ENCODE measurements at places on chromosomes 6 and 20. TPM values are rescaled to one million over a fixed set of nuclear protein-coding genes. Genes with fewer than 3 reads are reported as not detected.

DNA sequence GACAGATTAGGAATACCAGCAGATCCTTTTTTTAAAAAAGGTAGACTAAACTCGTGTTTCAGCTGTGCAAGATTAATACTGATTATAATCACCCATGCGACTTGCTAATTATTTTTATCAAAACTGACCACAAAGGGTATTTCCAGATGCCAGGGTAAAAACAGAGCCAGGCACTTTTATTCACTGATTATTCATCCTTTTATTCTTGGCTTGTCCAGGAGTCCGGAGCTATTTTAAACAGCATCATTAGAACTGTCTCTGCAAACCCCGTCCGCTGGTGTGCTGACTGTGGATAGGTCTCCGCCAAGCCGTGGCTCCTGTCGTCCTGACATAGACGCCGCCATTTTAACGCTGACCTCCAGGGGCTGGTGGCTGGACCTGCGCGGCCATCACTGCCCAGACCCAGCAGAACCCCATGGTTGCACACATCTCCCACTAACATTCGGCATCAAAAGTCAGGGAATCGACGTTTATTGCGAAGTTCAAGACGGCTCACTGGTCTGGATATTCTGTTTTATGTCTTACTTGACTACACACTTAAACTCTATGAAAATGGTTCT, 364.8 kb downstream of the THBS2 start:
- DNase-seq = no peak

DNA sequence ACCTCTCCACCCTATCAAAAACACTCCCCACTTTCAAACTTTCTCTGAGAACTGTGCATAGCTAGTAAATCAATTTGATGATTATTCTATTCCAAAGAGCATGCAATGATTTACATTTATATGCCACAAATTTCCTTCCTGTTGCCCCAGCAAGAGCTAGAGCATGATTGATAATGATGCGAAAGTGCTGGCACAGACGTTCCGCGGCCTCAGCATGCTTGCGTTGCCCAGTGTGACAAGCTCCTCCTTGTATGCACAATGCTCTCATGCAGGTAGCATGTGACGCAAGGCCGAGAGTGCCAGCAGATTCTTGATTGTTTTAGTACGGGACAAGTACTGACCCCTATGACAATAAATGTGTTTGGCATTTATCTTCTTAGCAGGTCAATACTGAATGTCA, 696.3 kb upstream of the SLC35B3 start:
- DNase-seq = no peak

The TRAPPC3L gene
- total RNA-seq = not detected

- DNase-seq = no peak
Measured at GRCh38 chr6:14277405-14277930, 159.9 kb downstream of the CD83 start.

The WFDC2 gene
- not detected for total RNA-seq

- no peak for DNase-seq
Measured at GRCh38 chr6:63307581-63308246, 12.1 kb downstream of the LGSN start.

- DNase-seq = no peak
Measured at GRCh38 chr6:74091136-74091793, 395.3 kb downstream of the CD109 start.

DNA sequence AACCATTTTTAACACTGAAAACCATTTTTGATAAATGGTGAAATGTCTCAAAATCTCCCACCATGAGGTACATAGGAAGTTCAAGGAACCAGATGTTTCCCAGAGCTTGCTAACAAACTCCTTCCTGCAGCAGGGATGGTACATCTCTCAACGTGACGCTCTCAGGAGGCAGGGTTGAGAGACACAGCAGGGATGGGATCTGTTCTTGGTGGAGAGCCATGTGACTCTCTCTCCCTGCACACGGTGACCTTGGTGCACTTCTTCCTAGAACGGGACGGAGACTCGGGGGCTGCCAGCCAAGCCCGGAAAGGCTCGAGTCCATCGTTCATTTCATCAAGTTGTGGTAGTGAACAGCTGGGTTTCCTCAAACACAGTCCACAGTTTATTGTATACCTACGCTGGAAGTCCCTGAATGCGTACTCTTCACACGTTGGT, 94.2 kb downstream of the FAM50B start:
- DNase-seq = no peak

DNA sequence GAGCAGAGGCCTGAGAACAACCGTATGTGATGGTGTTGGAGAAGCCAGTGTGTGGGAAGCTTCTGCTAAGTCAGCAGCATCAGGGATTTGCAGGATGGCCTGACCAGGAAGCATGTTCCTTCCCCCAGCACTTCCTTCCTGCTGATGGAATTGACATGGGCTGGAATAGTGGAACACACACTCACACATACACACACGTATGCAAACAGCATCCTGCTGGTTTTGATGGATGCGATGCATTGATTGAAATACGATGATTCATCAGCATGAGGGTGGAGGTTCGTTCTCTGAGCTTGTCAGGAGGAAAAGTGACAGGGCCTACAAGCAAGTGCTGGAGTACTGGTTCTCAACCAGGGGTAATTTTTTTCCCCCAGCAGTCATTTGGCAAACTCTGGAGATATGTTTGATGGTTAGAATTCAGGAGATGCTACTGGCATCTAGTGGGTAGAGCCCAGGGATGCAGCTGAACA, 229.1 kb downstream of the NFATC2 start:
- DNase-seq = no peak

DNA sequence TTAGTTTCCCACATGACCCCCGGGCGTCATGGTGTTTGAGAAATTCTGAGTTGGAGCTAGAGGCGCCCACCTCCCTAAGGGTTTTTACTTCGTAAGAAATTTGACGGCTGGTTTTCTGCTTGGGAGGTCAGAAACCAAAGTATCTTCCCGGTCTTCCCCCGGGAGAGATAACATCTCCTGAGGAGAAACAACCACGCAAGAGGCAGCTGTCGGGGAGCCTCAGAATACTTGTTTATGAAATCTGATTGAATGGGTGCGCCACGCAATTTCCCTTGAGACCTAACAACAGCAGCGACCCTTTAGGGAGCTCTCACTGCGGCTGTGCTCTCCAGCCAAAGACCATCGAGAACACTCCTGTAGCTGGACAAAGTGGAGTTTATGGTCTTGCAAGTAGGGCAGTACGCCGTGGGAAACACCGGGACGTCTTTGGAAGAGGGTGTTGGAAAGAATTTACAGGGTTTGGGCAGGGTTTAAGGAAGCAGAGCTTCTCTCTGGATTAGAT, 608 bp upstream of the EIF2S2 start:
- DNase-seq = peak; percentile 10

- DNase-seq = peak; percentile 75
Measured at GRCh38 chr6:100078509-100078908, 84.5 kb upstream of the MCHR2 start.

GRCh38 chr6:109309917-109310316, 72.3 kb downstream of the CD164 start:
- no peak for DNase-seq

DNA sequence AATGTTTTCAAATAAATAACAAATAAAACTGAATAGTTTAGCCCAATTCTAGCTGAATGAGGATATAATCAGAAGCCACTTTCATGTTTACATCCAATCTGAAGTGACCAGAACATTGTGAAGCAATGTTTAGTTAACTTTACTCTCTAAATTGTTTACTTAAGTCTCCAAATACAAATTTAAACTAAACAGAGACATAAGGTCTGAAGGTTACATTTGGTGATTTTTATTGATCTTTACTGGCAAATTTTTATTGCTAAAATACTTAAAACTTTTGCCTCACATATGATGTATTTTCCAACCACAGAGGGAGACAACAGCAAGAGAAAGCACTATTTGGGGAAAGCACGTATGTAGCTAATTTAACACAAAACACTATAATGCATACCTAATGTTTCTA, 106.8 kb upstream of the THEMIS start:
- no peak for DNase-seq

DNA sequence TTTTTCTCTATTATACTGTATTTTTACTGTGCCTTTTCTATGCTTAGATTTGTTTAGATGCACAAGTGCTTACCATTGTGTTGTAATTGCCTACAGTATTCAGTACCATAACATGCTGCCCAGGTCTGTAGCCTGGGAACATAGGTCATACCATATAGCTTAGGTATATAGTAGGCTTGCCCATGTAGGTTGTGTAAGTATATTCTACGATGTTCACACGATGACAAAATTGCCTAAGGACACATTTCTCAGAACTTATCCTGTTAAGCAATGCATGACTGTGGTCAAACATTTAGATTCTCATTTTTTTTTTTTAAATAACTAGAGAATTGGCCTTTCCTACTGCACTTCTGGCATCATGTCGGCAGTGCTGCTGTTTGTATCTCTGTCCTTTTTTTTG, 253.7 kb upstream of the SUPT3H start:
- no peak for DNase-seq

DNA sequence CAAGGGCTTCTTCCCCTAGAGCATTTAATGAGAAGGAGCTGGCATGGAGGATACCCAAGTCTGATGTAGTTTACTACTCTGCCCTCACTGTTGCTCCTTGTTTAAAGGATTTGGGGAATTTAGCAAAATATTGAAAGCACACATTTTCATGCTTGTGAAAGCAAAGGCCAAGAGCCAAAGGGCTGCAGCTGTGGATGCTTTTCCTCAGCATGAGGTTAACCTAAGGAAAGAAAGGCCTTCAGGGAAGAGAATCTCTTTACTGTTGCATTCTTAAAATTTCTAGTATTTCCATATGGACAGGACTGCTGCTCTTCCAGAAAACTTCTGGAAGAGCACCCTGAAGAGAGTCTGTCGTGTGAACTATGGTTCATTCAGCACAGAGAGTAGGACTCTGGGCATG, 45.9 kb upstream of the SASH1 start:
- no peak for DNase-seq

The FKBP1C gene
- total RNA-seq = not detected

The OR2J3 gene
- not detected for total RNA-seq

DNA sequence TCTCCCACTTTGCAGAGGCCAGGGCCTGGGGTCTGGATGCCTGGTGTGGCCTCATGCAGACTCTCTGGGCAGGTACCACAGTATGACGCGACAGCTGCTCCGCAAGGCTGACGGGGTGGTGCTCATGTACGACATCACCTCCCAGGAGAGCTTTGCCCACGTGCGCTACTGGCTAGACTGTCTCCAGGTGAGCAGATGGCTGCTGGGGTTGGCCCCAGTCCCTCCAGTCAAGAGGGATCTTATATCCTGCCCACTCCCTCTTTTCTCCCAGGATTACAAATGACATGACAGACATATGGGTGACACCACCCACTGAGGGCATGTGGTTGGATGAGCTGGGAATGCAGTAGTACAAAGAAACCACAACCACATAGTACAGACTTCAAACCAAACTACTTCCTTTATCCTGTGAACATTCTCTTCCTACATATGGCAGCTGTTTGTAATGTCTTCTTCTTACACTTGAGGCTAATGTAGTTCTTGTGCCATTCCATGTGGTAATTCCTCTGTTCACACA, 29.9 kb downstream of the RAB44 start:
- DNase-seq = no peak

- no peak for DNase-seq
Measured at GRCh38 chr6:5786321-5786968, 220.3 kb downstream of the NRN1 start.

GRCh38 chr20:32368925-32369324, 10.8 kb downstream of the ASXL1 start:
- DNase-seq = no peak

GRCh38 chr6:126831461-126831860, 287.0 kb upstream of the RSPO3 start:
- no peak for DNase-seq

- DNase-seq = no peak
Measured at GRCh38 chr6:163878698-163879097, 464.2 kb downstream of the QKI start.

The THEMIS gene
- not detected for total RNA-seq

DNA sequence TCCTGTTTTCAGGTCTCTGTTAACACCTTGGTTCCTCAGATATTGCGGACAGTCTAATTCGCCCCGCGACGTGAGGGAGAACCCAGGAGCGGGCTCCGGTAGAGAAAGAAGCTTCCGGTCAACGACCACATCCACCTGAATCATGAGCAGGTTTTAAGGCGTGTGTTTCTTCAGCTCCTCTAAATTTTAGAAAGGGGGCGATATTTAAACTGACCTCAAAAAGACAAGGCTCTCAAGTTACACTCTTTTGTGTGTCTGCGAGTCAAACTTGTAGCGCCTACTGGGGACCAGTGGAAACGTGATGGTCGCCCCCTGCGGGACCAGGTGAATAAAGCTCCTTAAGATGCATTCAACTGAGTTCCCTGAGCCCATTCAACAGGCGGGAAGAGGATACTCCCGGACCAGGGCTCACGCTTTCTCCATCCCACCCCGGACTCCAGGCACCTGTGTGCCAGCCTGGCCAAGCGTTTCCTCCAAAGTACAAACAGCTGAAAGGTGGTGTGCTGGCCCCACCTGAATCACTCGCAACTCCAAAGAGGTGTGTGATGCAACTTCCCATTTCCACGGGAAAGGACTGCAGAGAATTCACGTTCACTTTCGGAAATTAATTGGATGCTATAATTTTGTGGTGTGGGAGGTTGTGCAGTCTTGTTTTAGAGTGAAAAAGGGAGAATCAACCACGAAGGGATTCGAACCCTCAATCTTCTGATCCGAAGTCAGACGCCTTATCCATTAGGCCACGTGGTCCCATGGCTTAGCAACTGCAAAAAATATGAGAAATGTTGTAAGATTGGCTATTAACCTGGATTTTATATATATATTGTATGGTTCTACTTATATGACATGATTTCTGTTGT, 17.0 kb downstream of the GPX5 start:
- peak; percentile 77 for DNase-seq

- DNase-seq = no peak
Measured at GRCh38 chr6:166750108-166750793, 123.2 kb upstream of the RPS6KA2 start.

The DUSP15 gene
- 1.9 TPM for total RNA-seq

DNA sequence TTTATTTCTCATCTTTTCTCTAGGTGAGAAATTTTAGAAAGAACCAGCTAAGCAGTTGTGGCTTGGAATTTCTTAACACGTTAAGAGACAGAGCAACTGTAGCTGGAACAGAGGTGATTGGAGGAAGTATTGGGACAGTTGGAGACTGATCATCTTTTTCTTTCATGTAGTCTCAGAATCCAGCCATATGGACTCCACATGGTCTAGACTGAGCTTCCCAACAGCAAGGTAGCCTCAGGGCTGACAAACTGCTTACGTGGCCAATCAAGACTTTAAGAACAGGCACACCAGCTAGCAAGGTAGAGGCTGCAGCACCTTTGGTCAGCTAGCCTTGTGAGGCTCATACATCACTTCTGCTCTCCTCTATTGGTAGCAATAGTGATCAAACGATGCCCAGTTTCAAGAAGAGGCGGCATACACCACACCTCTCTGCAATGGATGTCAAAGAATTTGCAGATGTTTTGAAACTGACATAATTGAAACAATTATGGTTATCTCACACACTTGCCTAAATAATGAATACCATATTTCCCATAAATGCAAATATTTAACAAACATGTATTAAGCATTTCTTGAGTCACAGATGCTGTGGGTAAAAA, 590.5 kb upstream of the SLC35B3 start:
- DNase-seq = no peak

The BPI gene
- total RNA-seq = not detected
